ENCODE measurements at places on chromosomes 11 and 22.
A peak's percentile ranks its signal among the peaks of the same experiment; 100 is the strongest.

DNA sequence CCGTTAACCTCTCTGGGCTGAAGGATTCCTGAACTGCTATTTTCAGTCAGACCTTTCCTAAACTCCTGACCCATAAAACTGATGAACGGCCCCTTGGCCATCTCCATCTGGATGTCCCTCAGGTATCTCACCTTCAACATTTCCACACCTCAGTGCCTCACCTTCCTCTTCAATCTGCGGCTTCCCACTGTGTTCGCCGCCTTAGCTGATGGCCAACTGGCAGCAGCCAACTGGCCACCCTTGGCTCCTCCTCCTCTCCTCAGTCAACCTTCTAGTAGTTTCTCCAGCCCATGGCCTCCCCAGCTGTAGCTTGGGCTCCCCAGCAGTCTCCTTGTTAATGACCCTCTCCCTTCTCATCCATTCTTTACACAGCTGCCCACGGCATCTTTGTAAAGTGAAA lies 55.0 kb upstream of the PHOX2A start:
- DNase-seq: no peak

DNA sequence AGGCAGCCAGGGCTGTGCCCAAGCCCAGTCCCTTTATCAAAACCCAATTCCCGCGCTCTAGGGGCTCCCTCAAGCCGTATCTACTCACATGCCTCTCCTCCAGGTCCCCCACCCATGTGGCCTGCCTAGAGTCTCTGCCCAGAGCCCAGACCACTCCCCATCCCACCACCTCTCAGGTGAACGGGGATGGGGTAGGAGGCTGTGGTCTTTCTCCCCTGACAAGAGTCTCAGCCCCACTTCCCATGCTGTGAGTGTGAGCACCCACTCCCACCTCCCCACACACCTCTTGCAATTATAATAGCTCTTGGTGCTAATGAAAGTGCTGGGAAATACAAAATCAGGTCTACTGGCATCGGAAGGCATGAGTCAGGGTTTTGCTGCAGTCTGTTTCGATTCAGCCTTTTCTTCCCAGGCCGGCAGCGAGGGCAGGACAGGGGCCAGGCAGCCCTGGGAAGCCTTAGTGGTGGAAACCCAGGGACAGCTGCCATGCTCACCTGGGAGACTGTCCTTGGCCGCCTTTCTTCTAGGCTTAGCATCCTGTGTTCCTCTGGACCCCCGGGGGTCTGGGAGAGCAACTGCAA lies 16.7 kb upstream of the TMPRSS4 start:
- DNase-seq: no peak

DNA sequence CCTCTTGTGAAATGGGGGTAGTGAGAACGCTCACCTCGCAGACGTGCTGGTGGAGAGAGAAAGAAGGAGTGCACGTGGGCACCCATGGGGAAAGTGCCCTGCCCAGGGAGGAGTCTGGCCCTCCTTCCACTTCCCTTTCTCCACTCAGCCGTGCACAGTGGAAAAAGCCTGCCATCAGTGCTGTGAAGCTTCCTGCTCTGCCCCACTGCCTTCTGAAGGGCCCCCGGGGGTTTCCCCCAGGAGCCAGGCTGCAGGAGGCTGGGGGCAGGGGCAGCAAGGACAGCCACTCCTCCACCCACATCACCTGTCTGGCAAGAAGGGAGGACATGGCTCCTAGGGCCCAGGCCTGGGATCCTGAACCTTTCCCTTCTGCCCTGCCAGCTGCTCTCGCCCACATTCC lies 7.6 kb downstream of the TP53I11 start:
- no peak for DNase-seq

DNA sequence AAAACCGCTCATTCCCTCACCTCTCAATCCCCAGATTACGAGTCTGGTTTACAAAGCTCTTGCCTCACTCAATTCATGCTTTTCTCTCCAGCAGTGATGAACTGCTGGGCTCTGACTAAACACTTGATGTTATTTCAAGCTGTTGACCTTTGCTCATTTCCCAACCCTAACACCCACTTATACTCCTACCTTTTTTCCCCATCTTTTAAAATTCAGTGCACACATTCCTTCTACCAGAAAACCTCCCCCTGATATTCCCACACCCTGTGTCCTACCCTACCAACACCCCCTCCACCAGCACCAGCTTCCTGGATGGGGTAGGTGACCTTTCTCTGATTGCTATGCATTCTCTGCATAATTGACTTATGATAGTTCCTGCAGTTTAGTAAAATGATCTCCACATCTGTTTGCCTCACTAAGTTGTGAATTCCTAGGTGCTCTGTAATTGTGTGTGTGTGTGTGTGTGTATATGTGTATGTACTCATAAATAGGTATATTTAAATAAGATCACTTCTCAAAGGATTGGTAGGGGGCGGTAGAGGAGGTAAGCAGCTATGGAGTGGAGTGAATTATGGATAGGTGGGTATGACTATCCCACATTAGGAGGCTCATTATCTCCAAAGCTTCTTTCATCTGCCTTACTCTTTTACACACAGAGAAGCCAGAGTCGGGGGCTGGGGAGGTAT lies 842 bp downstream of the HEPACAM start:
- DNase-seq: no peak

DNA sequence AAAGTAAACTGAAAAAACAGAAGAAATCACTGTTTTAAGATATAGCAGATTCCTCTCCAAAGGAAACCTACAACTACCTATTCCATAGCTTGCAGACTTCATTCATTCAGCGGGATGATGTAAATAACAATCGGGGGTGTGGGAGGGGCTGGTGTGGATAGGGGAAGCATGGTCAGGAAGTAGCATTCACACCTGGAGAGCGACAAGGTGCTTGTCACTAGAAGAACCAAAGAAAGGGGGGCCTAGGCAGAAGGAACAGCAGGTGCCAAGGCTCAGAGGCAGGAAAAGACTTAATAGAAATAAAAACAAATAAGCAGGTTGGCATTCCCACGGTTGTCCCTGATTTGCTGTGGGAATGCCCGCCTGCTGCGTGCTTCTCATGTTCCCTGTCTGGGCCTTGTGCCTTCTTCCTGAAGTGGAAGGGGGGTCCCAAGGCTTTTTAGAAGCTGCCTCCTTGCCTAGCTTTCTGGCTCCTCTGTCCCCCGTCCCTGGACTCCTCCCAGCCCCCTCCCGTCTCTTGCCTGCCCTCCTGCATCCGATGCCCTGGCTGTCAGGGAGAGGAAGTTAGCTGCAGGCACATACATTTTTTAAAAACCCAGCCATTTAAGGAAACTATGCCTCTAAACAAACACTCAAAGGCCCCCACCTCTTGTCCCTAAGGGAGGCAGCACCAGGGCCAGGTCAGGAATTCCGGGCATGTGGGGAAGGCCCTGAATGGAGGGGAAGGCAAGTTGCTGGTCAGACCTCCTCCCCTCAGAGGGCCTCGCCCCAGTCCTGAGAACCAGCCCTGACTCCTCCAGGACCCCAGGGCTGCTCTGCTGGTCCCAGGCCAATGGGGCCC lies 54.7 kb upstream of the PRDM11 start:
- DNase-seq: no peak

GRCh38 chr11:1083621-1084551 lies 9.2 kb downstream of the MUC2 start:
- DNase-seq: no peak

DNA sequence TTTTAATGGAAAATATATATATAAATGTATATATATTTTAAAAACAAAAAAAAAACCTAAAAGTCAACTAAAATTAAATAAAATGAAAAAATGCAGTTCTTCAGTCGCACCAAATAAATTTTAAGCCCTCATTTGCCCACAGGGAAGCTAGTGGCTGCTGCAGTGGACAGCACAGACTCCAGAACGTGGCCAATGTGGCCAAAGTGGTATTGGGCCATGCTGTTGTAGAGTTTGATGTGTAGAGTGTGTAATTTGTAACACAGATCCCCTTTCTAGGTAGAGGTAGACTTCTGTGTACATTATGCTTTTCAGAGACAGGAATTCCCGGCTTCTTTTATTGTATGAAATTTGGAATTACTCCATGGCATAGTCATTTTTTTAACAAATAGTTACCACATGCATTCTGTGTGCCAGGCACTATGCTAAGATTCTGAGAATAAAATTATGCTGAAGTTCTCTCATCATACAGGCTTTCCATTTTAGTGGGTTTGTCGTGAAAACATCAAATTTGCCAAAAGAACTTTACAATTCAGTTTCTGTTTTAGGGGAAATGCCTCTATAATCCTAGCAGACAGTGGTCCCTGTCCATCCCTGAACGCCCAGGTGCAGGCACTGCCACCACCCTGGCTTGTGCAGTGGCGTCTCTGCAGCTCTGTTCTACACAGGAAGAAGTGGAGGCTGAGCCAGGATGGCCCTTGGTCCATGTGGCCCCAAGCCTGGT lies 68.5 kb downstream of the MED15 start:
- no peak for DNase-seq

DNA sequence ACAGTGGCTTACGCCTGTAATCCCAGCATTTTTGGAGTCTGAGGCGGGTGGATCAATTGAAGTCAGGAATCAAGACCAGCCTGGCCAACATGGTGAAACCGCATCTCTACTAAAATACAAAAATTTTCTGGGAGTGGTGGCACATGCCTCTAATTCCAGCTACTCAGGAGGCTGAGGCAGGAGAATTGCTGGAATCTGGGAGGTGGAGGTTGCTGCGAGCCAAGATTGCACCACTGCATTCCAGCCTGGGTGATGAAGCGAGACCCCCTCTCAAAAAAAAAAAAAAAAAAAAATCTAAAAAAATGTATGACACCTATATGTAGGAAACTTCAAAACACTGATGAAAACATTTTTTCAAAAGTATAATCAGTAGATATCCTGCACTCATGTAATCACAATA lies 242.7 kb upstream of the CHORDC1 start:
- no peak for DNase-seq

DNA sequence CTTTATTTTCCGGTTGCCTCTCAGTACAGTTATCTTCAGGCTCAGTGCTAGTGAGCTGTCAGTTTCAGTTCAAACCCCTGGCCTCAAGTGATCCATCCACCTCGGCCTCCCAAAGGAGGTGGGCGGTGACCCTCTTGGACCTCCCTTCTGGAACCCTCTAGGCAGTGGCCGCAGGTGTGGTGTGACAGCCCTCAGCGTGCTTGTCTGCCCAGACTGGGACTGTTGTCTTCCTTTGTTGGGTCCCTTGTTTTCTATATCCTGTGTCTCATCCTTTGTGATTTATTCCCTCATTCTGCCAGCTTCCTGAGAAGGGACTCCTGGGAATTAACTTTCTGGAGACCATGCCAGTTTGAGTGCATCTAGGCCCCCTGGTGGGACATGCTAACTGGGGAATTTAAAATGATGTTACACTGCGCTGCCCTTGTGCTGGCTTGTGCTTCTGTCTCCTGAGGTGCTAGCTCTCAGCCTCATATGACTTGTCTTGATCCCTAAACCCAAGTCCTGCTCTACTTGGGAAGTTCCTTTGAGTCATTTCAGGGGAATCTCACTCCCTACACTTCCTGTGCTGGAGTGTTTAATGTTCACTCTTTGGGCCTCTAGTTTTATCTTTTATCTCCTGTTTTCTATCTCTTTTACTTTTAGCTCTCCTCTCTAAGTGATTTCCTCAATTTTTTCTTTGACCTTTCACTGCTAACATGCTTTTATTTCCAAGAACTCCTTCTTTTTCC lies 19.4 kb downstream of the MED15 start:
- no peak for DNase-seq

GRCh38 chr11:71140206-71140919 lies 112.0 kb downstream of the SHANK2 start:
- no peak for DNase-seq

- no peak for DNase-seq
Observed at GRCh38 chr11:110481523-110481922, 51.8 kb downstream of the FDX1 start.

DNA sequence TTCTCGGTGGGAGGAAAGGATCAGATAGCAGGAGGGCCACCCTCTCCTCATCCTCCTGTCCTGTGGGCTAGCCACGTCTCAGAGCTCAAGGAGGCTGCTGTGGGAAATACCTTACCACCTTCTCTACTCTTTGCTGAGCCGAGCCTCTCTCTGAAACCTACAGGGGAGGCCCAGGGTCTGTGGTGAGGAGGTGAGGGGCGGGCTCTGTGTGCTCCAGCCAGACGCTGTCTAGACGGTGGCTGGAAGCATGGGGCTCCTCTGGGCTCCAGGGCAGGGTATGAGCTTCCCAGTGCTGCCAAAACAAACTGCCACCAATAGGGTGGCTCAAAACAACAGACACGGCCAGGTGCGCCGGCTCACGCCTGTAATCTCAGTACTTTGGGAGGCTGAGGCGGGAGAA lies 5.5 kb upstream of the TMPRSS6 start:
- DNase-seq: no peak

DNA sequence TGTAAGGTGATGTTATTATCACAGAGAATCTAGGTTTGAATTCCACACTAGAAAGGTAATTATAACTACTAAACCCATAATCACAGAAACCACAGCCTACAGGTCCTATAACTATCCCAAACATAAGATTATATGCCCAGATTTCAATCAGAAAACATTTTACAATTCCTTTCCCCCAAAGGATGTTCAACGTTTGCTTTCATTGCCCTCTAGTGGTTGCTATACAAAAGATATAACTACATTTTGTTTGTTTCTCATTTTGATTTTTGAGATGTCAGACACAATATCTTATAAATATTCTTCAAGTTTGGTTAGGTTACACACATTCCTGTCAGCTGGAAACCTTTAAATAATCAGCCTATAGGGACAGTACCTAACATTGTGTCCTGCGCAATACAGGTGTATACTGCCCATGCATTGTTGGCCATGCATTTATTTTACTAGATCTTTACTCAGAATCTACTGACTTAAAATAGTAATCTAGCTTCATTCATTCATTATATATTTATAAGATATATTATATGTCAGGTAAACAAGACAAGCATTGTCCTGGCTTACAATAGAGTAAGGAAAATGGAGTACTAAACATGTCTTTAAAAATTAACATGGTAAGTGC lies 530.5 kb upstream of the CCDC90B start:
- peak; percentile 29 for DNase-seq

DNA sequence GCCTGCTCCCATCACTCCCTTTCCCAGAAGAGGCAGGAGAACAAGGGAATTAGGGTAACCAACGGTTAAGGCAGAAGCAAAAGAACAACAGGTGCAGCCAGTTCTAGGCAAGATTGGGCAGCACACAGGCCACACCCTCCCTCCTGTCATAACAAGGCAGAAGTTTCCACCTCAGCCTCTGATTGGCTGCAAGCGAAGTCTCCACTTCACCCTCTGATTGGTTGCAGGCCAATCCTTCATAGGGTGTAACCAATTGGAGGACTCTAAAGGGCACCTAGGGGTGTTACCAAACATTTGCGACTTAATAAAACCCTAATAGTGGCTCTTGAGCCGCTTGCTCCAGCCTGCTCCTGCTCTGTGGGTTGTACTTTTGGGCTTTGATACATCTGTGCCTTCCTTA lies 153.8 kb downstream of the CACNA1I start:
- no peak for DNase-seq

GRCh38 chr22:18035751-18036150 lies 11.4 kb upstream of the MICAL3 start:
- no peak for DNase-seq

- DNase-seq: no peak
Observed at GRCh38 chr11:19955660-19956059, 204.6 kb downstream of the DBX1 start.

DNA sequence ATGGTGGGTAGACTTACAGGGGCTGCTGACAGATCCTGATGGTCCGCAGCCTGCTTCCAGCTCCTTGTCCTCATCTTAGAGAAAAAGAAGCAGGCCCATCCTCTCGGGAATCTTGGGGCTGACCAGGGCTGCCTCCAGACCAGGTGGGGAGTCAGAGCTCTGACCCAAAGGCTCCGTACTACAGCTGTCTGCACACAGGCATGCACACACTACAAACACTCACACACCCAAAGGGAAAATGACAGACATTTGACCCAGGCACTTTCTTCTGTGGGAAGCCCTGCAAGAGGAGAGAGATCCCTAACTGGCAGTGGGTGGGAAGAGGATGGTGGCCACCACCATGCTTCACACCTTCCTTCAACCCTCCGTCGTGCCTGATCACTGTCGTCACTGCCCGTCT lies 46.9 kb upstream of the MYOD1 start:
- DNase-seq: no peak

All from NCI-H1694 treated with DMSO at 0.1 percent for 48 hours (cell line).